ENCODE measurements at places on chromosomes 16 and 17.

DNA sequence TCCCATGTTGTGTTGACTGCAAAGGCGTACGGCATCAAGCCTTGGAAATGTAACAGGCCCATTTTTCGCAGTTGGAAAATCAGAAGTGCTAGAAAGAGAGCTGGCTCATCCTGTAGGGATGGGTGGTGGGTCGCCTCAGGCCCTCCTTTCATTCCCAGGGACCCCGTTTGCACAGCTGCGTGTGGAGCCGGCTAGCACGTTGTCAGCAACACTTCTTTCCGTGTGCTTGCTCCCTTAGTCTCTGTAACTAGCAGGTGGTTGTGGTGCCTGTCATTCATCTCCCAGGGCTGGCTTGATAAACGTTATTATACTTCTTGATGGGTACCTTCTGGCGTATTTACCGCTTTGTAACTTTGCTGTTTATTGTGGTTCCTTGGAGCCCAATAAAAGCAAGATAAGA is 239.0 kb upstream of the CACNG5 start:
- no peak for DNase-seq

DNA sequence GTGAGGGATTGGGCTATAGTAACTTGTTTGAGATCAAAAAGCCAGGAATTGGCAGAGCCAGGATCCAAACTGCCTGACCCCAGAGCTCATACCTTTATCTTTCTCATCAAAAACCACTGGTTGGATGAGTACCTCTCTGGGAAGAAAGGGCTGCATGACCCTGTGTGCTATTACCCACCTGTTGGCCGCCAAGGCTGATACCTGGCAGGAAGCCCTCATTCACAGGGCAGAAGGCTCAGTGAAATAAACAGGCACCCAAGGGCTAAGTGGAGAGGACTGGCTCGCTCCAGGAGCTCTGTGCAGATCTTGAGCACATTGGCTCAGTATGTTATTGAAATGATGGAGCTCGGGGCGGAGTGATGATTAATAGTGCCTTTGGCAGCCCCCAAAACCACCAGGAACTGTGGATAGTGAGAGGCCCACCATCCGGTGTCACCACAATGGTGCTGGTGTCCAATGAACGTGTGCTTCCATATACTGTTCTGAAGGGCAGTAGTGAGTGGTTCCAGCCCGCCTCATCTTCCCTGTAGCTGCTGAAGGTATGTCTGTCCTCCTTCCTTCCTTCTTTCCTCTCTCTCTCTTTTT is 197.6 kb downstream of the MSI2 start:
- DNase-seq: no peak

- DNase-seq: peak; percentile 72
These were observed at the start of gene ACSF2 for GRCh38 chr17:50425682-50426471. Gene ACSF2, plus strand, starts transcription at chr17:50426218. Its CDS starts 44 bp downstream, at chr17:50426262.

GRCh38 chr16:27762441-27762840 is 212.5 kb downstream of the KATNIP start:
- no peak for DNase-seq

- peak; percentile 48 for DNase-seq
These were observed 10.5 kb downstream of the DOK4 start for GRCh38 chr16:57475711-57476339.

GRCh38 chr17:3890082-3890877 is 2.6 kb downstream of the CAMKK1 start:
- DNase-seq: no peak

DNA sequence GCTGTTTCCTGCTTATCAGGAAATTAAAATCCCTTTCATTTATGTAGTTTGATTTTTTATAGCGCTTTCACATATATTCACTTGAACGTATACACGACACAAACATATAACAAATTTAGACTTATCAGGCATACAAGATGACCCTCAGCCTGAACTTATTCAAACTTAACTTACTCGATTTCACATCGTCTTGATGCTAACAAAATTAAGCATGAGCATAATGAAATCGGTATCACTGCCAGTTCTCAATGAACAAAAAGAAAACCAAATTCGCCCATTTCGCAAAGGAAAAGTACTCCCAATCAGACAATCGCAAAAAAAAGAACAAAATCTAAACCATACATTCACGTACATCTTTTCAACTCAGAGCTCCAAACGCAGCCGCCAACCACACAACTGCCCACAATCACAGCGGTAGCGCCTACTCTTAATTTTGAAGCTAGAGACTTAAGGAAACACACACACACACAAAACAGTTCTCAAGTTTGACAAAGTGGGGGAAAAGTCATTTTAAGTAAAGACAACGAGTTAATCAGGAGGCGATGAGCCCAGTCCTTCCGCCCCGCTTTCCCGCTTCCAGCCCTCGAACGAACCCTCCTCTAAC is 1.1 kb downstream of the GJC1 start:
- no peak for DNase-seq

GRCh38 chr17:76545918-76546555 is 6.2 kb downstream of the PRCD start:
- no peak for DNase-seq

DNA sequence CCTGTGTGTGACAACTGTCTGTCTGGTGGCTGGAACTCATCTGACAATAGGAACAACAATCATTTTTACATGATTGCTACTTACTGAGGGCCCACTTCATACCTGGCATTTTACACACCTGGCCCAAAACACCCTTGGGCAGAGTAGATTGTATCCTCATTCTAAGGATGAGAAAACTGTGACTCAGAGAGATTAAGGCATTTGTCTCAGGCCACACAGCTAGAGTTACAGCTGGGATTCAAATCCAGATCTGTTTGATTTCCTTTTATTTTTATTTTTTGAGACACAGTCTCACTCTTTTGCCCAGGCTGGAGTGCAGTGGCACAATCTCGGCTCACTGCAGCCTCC is 242.1 kb downstream of the XYLT1 start:
- no peak for DNase-seq

- DNase-seq: no peak
These were observed at the start of gene PLLP for GRCh38 chr16:57284209-57284951. Gene PLLP, minus strand, starts transcription at chr16:57284672. Its CDS starts 132 bp downstream, at chr16:57284540.

Measured in stimulated activated CD4-positive, alpha-beta T cell treated with anti-CD3 and anti-CD28 coated beads, TNF-alpha, amount 100 ng/mL, for 24 hours (primary cell).